ENCODE measurements at places on chromosomes 6 and 20.

GRCh38 chr6:39044181-39044580, 4.4 kb upstream of the GLP1R start:
- no peak for DNase-seq

DNA sequence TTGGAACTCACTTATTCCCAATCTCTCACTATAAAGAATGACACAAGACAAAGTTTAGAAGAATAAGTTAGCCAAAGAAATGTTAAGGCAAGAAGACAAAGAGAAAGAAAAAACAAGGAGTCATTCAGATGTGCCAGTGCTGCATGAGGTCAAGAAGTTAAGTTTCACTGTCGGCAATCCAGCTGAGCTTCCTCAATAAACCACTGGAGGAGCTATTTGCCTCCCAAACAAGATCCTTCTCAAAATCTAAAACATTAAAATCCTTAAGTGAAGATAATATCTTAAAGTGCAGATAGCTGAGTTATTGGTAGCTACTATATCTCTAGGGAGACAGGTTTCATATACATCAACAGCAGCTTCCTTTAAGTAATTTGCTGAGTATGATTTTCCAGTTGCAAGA, 512.3 kb downstream of the HDGFL1 start:
- DNase-seq, result no peak

- DNase-seq, result no peak
Observed at GRCh38 chr6:13491538-13491937, 4.1 kb upstream of the GFOD1 start.

DNA sequence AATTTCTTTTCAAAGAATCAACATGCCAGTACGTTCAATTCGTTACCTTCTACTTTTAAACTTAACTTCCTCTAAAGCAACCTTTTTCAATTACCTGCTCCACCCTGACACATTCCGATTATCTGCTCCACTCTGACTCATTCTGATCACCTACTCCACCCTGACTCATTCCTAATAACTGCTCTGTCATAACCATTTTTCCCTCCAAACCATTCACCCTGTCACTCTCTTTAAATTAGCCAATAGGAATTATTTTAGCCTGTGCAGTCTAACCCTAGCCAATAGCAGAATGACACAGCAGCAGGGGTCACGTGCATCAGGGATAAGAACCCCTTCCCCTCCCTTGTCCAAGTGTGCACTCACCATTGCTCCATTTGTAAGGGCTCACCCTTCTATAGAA, 557.4 kb upstream of the EYS start:
- no peak for DNase-seq

- DNase-seq, result no peak
Observed at GRCh38 chr6:166936079-166936787, 20.1 kb downstream of the RNASET2 start.

DNA sequence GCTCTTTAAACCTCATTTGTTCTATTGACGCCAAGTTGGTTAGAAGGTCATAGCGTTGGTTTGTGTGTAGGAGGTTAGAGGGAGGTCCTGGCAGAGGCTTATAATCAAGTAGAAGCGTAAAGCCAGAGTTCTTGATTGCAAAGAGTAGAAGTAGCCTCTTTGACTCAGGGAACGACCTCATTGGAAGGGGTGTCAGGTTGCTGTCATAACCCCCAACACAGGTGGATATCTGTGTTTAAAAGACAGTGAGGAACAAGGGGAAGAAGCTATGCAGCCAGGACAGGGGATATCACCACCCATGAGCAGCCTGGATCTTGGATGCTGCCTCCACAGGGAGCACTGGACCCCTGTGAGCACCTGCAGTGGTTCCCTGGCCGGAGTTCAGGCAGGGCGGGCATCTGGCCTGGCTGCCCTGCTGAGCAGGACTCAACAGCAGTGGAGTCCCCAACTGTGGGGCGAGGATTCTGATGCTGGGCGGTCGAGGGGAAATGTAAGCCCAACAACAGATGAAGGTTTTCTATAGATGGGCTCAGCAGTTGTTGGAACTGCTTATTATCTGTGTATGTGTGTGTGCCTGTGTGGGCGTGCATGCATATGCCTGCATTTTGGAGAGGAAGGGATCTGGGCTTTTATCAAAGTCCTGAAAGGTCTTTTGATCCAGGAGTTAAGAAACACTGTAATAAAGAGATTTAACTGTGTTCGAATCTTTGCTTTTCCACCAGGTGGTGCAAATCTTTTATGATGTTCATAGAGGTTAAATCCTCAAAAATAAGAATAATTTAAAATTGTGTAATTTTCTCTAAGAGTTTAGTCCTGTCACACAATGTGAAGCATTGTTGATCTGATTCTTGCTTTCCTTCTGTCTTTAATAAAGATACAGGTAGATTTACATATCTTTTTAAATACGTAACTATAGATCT, 27.7 kb downstream of the HIVEP1 start:
- no peak for DNase-seq

- DNase-seq, result no peak
Observed at GRCh38 chr20:57996936-57997890, 231.2 kb downstream of the ANKRD60 start.

- DNase-seq, result no peak
Observed at GRCh38 chr6:149488815-149489214, 4.0 kb upstream of the ZC3H12D start.

- no peak for DNase-seq
Observed at GRCh38 chr20:2118783-2119182, 17.2 kb downstream of the STK35 start.

GRCh38 chr6:111943266-111943665, 70.0 kb upstream of the FYN start:
- DNase-seq, result no peak

- DNase-seq, result no peak
Observed at GRCh38 chr6:35698858-35699257, 10.1 kb upstream of the FKBP5 start.

GRCh38 chr6:52538901-52539354, 37.9 kb downstream of the TRAM2 start:
- DNase-seq, result no peak

DNA sequence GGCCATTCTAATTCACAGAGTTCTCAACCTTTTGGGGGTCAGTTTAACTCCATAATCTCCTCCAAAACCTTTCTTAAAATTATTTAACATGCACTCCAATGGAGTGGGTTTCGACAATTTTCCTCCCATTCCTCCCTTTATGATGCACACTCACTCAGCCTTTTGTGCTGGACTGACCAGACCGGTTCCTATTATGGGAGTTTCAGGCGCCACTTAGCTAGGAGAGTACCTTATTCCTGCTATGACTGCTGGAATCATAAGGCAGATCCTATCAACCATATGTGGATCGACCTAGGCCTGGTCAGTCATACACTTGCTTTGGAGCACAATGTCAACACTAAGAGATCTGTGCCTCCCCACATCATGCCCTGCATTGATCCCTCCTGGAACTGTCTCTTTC, 63.9 kb upstream of the MOCS1 start:
- DNase-seq, result no peak

DNA sequence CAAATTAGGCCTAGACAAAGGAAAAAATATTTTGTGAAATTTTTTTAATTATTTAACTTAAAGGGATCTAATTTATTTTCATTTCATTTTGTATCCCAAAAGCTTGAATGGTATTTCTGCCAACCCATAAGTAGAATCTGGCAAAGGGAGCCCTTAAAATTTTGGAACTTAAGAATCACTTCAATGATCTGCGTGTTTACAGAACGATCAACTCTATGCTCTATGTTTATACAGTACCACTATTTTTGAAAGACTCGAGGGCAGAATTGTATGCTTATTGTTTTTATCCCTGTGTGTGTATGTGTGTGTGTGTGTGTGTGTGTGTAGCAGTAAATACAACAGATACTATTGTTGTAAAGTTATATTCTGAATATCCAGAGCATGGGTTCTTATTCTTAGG, 39.2 kb downstream of the METTL24 start:
- DNase-seq, result no peak

DNA sequence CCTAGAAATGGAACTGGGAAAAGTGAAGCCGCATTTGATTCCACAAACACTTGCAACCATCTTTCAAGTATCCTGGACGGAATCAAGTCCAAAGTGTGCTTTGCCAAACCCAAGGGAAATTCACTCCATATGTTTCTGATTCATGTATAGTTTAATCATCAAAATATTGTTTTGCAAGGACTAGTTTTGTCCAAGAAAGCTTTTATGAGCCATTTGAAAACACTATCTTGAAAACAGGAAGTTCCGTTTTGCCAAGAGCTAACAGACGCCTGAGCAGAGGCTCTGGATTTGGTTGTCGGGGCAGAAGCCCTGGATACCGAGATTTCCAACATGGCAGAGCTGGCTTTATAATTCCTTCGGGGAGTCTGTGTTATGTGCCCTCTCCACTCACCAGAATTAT, 251.1 kb downstream of the PHACTR1 start:
- DNase-seq, result no peak

DNA sequence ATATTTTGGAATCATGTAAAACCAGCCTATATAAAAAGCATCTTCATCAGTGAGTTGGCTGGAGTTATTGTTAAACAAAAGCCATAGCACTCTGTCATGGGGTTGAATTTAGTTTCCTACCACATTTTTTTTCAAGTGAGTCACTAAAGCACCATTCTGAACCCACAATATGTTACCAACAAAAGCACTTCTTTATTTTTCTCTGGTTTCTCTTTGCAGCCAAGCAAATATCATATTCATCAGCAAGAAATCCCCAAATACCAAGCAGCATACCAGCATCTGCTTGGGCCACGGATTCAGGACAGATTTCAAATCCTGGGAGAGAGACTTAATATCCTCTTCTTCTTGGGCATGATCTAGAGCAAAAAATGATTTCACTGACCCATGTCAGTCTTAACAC, 441.4 kb downstream of the BCKDHB start:
- no peak for DNase-seq

GRCh38 chr6:39507331-39507998, 185.0 kb upstream of the KCNK16 start:
- DNase-seq, result no peak

GRCh38 chr6:151482290-151482689, 11.5 kb upstream of the CCDC170 start:
- peak; percentile 9 for DNase-seq

- no peak for DNase-seq
Observed at GRCh38 chr6:119565893-119566292, 216.3 kb upstream of the MAN1A1 start.

DNA sequence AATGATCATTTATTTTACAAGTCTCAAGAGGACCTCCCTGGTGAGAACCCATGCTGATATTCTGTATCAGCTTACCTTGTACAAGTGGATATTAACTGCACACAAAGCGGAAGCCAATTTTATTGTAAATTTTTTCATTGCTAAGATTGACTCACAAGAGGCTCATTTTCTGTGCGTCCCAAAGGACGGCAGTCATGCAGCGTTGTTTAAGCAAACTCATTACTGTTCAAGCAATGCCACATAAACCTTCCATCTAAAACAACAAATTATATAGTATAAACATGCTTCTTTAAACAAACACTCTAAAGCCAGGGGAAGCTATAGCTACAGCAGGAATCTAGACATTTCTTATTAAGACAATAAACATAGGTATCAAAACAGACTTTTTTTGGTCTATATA, 575.3 kb downstream of the FRK start:
- DNase-seq, result no peak

DNA sequence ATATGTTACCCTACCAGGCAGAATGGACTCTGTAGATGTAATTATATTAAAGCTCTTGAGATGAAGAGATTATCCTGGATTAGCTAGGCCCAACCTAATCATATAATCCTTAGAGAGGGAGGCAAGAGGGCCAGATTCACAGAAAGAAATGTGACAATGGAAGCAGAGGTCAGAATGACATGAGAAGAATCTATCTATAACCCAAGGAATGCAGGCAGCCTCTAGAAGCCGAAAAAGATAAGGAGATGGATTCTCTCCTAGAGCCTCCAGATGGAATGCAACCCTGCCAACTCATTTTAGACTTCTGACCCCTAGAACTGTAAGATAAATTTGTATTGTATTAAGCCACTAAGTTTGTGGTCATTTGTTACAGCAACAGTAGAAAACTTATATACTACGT, 12.3 kb downstream of the PXT1 start:
- DNase-seq, result no peak

- DNase-seq, result no peak
Observed at GRCh38 chr20:44072384-44072783, 114.6 kb downstream of the JPH2 start.

DNA sequence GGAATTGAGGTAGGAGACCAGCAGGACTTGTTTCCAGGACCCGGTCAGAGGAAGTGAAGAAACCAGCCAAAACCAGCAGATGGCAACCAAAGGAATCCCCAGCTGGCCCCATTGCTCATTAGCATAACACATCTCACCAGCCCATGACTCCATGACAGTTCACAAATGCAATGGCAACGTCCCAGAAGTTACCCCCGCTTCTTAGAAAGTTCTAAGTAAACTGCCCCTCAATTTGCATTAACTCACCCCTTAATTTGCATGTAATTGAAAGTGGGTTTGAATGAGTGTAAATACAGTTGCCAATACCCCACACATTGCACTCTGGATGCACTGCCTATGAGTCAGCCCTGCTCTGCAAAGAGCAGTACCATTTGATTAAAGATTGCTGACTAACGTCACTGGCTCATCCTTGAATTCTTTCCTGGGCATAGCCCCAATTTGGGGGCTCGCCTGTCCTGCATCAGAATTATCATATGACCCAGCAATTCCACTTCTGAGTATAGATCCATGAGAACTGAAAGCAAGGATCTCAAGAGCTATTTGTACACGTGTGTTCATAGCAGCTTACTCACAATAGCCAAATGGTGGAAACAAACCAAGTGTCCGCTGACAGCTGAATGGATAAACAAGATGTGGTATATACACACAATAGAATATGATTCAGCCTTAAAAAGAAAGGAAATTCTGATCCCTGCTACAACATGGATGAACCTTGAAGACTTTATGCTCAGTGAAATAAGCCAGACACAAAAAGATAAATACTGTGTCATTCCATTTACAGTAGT, 36.4 kb downstream of the MYLK4 start:
- DNase-seq, result no peak

GRCh38 chr6:26400626-26401025, 1.4 kb upstream of the BTN3A1 start:
- no peak for DNase-seq

DNA sequence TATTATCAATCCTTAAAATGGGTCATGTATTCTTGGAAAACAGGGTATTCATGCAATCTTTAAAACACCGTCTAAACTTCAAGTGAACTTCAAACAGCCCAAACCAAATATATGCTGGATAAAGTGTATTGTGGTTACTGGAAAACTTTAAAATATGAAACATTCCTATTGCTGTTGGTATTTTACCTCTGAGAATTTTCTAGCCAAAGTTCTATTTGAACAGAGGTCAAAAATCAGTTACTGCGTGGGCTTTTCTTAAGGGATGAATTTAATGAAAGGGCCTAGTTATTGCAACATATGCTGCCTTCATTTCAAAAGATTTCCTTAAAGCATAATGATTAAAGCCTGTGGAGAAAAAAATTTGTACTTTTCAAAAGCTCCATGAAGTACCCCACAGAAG, 436.0 kb downstream of the PLCB1 start:
- DNase-seq, result no peak

GRCh38 chr6:14549871-14550270, 432.3 kb downstream of the CD83 start:
- no peak for DNase-seq

GRCh38 chr20:31547720-31548298, 33.6 kb downstream of the HM13 start:
- no peak for DNase-seq

- DNase-seq, result no peak
Observed at GRCh38 chr6:12666886-12667285, 49.7 kb upstream of the PHACTR1 start.

- DNase-seq, result no peak
Observed at GRCh38 chr6:44054721-44055559, 72.3 kb downstream of the MRPL14 start.

GRCh38 chr6:129632172-129632613, 77.8 kb downstream of the ARHGAP18 start:
- DNase-seq, result no peak

GRCh38 chr20:2822073-2822472, 5.9 kb downstream of the TMEM239 start:
- DNase-seq, result peak; percentile 73

All from central memory CD4-positive, alpha-beta T cell (primary cell).